Stimulated activated CD8-positive, alpha-beta memory T cell treated with anti-CD3 and anti-CD28 coated beads, Interleukin-12 subunit alpha, Interleukin-12 subunit beta, amount 100 ng/mL, for 4 hours (primary cell): ENCODE measurements at places on chromosomes 4 and X.

GRCh38 chr4:104942990-104943743 is 203.5 kb upstream of the TET2 start:
- no peak for DNase-seq

DNA sequence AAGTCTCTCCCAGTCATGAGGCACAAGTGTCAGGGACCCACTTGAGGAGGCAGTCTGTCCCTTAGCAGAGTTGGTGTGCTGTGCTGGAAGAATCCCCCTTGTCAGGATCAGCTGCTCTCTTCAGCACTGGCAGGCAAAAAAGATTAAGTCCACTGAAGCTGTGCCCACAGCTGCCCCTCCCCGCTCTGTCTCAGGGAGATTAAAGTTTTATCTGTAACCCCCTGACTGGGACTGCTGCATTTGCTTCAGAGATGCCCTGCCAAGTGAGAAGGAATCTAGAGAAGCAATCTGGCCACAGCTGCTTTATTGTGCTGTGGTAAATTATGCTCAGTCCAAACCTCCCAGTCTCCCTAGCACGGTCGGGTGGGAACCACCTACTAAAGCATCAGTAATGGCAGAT is 37.4 kb upstream of the HEPH start:
- DNase-seq = no peak

DNA sequence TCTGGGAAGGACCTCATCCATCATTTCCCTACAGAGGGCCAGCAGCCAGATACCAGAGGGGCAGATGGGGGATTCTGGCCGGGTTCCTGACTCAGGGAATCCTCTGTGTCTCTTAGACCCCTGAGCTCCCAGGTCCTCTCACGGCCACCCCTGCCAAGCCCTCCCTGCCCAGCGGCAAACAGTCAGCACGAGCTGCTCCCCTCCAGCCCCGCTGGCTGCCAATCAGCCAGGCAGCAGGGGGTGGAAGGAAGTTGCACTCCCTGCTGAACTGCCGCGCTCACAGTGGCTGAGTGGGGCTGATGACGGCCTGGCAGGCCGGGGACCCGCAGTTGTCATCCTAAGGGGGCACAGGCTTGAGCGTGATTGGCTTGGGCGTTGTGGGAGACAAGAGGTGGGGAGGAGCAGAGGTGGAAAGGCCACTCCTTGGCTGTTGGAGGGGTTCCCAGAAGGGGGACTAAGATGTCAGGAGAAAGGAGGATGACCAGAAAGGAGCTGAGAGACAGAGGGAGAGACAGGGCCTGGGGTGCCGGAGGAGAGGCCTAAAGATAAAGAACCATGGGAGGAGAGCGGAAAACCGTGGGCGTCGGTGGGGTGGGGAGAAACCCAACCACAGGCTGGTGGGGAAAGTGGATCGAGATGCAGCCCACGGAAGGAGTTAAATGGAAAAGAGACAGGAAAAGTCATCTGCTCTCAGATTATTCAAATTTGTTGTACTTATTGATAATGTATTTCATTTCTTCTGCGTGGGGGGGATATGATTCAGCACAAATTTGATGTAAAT is 4.4 kb upstream of the CCDC149 start:
- no peak for DNase-seq

DNA sequence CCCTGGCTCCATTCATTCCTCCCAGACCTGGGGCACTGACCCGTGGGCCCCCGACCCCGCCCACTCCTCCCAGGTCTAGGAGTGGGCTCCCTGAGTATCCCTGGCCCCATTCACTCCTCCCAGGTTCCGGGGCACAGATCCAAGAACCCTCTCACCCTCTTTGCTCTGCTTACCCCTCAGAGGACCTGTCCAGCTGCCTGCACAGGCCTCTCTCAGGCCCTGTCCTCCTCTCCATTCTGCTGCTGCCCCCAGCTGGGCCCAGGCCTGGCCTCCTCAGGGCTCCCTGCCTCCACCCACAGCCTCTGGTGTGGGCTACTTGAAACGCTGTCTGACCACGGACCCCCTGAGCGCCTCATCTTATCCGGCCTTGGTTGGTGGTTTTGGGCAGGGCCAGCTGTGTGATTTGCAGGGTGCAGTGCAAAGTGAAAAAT is 217.7 kb upstream of the PSAPL1 start:
- no peak for DNase-seq
